ENCODE measurements at places on chromosomes 6 and 20.

GRCh38 chr6:141326426-141326825 lies 806.3 kb upstream of the GJE1 start:
- no peak for DNase-seq

- DNase-seq = no peak
Observed at GRCh38 chr20:2914160-2914559, 40.9 kb downstream of the PTPRA start.

GRCh38 chr20:12252793-12253192 lies 335.1 kb downstream of the BTBD3 start:
- no peak for DNase-seq

DNA sequence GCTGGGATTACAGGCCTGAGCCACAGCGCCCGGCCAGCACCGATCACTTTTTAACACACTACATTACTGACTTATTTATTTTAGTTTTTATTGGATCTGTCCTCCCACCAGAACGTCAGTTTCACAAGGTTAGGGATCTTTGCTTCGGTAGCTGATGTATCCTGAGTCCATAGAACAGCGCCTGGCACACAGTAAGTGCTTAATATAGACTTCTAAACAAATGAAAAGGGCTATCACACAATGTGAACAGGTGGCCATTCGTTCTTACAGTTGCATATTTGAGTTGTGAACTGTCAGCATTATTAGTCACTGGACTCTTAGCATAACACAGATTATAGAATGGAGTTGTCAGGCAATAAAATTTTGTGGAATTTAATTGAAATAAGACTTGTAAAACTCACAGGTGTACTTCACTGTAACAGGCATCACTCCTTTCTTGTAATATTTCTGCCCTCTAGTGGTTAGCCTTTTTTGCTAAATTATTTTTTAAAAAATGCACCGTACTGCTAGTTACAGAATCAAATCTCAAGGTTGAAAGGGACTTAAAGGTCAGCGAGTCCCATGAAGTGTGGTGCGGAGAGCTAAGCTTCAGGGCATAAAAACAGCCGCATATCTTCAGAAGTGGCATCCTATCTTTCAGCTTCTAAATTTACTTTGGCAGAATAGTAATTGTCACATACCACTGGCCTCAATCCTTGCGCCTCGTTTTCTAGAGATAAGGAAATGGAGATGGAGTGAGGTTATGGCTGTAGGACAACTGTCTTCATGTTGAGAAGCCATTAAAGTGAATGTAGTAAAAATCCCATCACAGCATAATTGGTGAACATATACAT lies 3.4 kb upstream of the TBC1D7 start:
- no peak for DNase-seq

DNA sequence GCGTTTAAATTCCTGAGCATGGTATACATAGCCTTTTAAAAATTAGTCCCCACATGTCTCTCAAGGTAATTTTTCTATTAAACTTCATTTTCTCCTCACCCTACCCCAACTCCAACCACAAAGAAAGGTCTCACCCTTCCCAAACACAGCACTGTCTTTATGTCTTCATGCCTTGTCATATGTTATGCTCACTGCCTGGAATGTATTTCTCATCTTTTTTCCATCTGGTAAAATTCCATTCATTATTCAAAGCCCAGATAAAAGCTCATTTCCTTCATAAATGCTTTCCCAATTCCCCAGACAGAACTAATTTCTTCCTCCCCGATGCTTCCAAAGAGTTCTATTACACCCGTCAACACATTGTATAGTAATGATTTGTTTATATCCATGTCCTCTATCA lies 302.0 kb downstream of the ALDH8A1 start:
- no peak for DNase-seq

DNA sequence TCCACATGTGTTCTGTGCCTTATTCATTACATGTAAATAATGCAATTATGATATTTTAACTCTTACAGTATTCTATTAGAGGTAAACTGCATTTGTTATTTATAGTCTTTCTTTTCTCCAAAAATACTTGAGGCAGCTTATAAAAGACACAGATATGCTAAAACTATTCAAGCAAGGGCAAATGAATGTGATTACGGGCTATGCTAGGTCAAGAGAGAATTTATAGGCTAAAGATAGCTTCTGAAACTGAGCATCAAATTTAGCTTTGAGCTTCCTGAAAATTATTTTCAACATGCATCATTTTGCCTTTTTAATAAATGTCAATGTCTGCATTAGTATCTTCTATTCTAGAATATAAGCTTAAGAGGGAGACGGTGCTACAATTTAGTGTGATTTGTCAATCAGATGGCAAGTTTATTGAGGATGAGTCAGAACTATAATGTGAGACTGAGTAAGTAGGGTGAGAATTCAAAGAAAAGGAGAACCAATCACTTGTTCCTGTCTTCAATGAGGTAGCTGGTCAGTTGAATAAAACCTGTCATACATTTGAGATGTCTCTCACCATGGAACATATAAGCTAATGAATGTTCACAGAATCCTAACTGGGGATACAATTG lies 669.4 kb upstream of the CITED2 start:
- no peak for DNase-seq

GRCh38 chr20:45372646-45373352 lies 5.3 kb downstream of the TP53TG5 start:
- no peak for DNase-seq

GRCh38 chr6:43229803-43230620 lies 731 bp upstream of the DNPH1 start:
- no peak for DNase-seq

DNA sequence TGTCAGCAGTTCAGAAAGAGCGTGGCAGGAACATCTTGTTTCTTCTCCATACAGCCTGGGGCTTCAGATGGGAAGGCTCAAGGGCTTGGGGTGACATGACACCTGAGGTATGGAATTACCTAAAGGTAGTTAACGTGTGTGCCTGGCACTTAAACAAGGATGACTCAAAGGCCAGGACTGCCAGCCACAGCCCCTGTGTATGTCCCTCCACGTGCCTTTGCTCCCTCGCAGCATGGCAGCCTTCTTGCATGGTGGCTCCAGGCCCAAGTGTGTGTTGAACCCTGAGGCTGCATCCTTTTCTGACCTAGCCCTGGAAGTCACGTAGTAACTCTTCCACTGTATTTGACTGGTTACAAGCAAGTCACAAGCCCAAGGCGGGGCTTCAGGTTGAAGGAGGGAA lies 33.6 kb upstream of the MYL9 start:
- no peak for DNase-seq

- DNase-seq = no peak
Observed at GRCh38 chr6:105278813-105279212, 99.0 kb upstream of the POPDC3 start.

GRCh38 chr6:158707821-158708195 lies 58.0 kb downstream of the SYTL3 start:
- no peak for DNase-seq

DNA sequence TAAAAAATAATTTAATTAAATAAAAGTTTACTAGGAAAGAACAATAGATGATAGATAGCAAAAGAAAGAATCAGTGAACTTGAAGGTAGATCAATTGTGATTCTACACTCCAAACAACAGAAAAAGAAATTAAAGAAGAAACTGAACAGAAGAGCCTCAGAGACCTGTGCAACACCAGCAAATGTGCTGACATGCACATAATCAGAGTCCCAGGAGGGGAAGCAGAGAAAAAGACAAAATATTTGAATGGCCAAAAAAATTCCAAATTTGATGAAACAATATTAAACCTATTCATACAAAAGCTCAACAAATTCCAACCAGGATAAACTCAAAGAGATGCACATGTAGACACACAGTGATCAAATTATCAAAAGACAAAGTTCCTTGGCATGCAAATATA lies 267.5 kb upstream of the OPRM1 start:
- no peak for DNase-seq

GRCh38 chr20:49507741-49508434 lies 25.4 kb upstream of the KCNB1 start:
- DNase-seq = no peak

- no peak for DNase-seq
Observed at GRCh38 chr6:141153563-141153962, 979.2 kb upstream of the GJE1 start.

GRCh38 chr20:53613748-53614147 lies 20.1 kb upstream of the ZNF217 start:
- no peak for DNase-seq

GRCh38 chr6:67391955-67392354 lies 1243.1 kb upstream of the ADGRB3 start:
- DNase-seq = no peak

GRCh38 chr6:44956396-44956795 lies 371.7 kb upstream of the RUNX2 start:
- DNase-seq = no peak

GRCh38 chr6:155247618-155248007 lies 16.2 kb upstream of the CLDN20 start:
- DNase-seq = no peak

- no peak for DNase-seq
Observed at GRCh38 chr6:4355241-4355640, 219.9 kb upstream of the ECI2 start.

GRCh38 chr20:23095499-23095898 lies 9.4 kb upstream of the CD93 start:
- no peak for DNase-seq

- no peak for DNase-seq
Observed at GRCh38 chr6:49675816-49676215, 37.5 kb downstream of the CRISP2 start.

GRCh38 chr6:156658966-156659821 lies 118.0 kb upstream of the ARID1B start:
- DNase-seq = no peak
